Heart left ventricle (tissue), 16 donors: ENCODE measurements at places on chromosomes 6 and 20. TPM values are rescaled to one million over a fixed set of nuclear protein-coding genes. Genes with fewer than 3 reads are reported as not detected.

DNA sequence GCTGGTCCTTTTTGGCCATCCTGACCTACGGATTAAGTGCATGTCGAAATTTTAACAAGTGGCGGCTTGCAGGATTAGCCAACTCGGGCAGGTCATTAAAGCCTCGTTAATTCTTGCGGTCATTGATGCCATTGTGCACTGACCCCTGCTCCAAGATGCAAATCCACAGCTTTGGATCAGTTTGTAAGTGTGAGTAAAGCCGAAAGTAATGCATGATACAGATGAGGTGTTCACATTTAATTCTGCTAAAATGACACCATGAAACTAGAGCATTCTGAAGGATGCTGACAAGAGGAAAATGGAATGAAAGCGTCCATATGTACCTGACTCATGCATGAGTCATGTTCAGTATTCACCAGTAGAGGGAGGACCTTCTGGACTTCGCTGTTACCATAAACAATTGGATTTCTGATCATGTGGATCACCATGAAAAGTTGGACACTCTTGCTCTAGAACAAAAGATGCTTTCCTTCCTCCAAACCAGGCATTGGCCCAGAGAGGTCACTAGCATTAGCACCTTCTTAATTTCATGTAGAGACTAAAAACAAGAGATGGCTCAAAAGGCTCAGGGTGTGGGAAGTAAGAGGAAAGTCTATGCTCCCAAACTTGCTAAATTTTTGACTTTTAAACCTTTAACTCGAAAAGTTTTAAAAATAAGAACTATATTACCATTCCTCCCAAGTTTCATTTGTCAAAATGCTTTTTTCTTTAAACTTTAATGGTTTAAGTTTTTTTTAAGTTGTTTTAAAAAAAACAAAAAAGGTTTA, 48.0 kb downstream of the MUC22 start:
- DNase-seq, result no peak
- no peaks in the 10 kb centered on the region for H3K4me1 ChIP-seq
- H3K36me3 ChIP-seq, result no peaks in the 10 kb centered on the region
- no peak overlapping the region for H3K4me3 ChIP-seq

- no peak overlapping the region for H3K4me3 ChIP-seq
- no peaks in the 10 kb centered on the region for H3K36me3 ChIP-seq
- H3K4me1 ChIP-seq, result peaks cover 5% of the 10 kb centered on the region
- no peaks in the 10 kb centered on the region for H3K27me3 ChIP-seq
- peak overlapping the region; percentile 34 for H3K27ac ChIP-seq
Measured at GRCh38 chr20:3710703-3711483, 1.5 kb downstream of the SIGLEC1 start.

DNA sequence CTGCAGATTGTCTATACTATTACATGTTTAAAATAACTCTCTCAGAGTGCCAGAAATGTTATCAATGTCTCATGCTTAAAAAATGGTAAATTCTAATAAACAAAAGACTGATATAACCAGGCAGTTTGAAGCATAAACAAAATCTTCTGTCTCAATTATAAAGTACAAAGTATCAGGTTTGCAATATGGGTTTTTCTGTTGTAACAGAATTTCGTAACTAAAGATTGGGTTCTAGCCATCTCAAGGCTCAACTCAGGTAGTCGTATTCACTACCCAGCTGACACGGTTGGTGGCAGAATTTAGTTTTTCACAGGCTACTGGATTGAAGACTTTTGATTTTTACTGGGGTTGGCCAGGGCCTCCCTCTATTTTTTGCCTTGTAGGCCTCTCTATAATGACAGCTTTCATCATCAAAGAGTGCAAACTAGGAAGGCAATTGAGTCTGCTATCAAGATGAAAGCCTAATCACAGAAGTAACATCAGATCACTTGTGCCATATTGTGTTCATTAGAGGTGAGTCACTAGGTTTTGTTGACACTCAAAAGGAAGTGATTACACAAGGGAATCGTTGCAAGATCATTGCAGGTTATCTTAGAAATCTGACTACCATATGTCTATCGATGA, 3.6 kb downstream of the CYP39A1 start:
- no peak overlapping the region for H3K4me3 ChIP-seq
- H3K27me3 ChIP-seq, result no peaks in the 10 kb centered on the region
- H3K36me3 ChIP-seq, result no peaks in the 10 kb centered on the region
- peaks cover 6% of the 10 kb centered on the region for H3K4me1 ChIP-seq

DNA sequence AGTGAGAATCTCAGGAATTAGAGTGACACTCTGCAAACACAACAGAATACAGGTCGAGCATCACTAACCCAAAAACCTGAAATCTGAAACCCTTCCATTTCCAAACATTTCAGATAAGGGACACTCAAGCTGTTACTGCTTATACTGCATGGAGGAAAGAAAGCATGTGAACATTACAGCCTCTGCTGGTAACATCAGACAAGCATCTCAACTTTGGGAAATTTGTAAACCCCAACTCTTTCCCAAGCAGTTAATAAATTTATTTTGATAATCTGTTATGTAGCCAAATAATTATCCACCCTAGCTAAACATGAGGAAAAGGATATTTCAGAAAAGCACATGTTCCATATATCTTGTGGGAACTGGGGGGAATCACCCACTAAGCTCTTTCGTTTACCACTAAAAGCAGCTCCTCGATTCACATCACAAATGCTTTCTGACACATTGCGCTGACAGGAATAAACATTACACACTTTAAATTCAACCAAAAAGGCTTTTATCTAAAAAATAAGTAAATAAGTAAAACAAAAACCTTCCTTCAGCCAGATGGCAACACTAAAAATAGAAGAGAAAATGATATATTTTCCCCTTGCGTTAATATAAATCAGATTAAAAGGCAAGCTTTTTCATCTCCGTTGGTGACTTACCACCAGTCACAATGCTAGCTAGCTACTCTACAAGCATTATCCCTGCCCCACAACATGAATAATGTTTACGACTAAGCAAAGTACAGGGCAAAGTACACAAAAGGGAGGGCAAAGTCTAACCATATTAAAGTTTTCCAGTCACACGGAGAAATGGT, 120.8 kb downstream of the MAP7 start:
- H3K4me1 ChIP-seq, result no peaks in the 10 kb centered on the region
- DNase-seq, result no peak
- no peaks in the 10 kb centered on the region for H3K27me3 ChIP-seq
- no peaks in the 10 kb centered on the region for H3K36me3 ChIP-seq
- no peak overlapping the region for H3K4me3 ChIP-seq
- no peak overlapping the region for H3K27ac ChIP-seq

GRCh38 chr6:169589293-169589692, 112.5 kb downstream of the WDR27 start:
- no peak overlapping the region for H3K27ac ChIP-seq
- no peak for DNase-seq
- no peaks in the 10 kb centered on the region for H3K4me1 ChIP-seq
- H3K36me3 ChIP-seq, result no peaks in the 10 kb centered on the region
- H3K27me3 ChIP-seq, result no peaks in the 10 kb centered on the region

GRCh38 chr6:94041945-94042709, 622.8 kb upstream of the EPHA7 start:
- no peak overlapping the region for H3K4me3 ChIP-seq
- no peak for DNase-seq
- H3K27me3 ChIP-seq, result no peaks in the 10 kb centered on the region
- H3K36me3 ChIP-seq, result no peaks in the 10 kb centered on the region

DNA sequence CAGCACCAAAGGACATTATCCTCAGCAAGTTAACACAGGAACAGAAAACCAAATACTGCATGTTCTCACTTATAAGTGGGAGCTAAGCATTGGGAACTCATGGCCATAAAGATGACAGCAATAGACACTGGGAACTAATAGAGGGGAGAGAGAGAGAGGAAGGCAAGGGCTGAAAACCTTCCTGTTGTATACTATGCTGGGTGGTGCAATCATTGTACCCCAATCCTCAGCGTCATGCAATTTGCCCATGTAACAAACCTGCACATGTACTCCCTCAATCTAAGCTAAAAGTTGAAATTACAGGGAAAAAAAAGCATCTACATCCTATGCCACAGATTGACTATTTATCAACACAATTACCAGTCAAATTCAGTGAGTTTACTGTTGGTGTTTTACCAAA, 20.0 kb upstream of the VNN1 start:
- H3K27me3 ChIP-seq, result no peaks in the 10 kb centered on the region
- no peaks in the 10 kb centered on the region for H3K36me3 ChIP-seq
- no peak overlapping the region for H3K4me3 ChIP-seq
- H3K4me1 ChIP-seq, result no peaks in the 10 kb centered on the region
- DNase-seq, result no peak

GRCh38 chr6:100464162-100464851, 414 bp downstream of the SIM1 start:
- DNase-seq, result no peak
- peaks cover 100% of the 10 kb centered on the region for H3K27me3 ChIP-seq
- H3K4me1 ChIP-seq, result peaks cover 11% of the 10 kb centered on the region
- H3K4me3 ChIP-seq, result no peak overlapping the region
- no peaks in the 10 kb centered on the region for H3K36me3 ChIP-seq

- H3K4me3 ChIP-seq, result no peak overlapping the region
- H3K27me3 ChIP-seq, result no peaks in the 10 kb centered on the region
- H3K36me3 ChIP-seq, result no peaks in the 10 kb centered on the region
- no peak for DNase-seq
- no peak overlapping the region for H3K27ac ChIP-seq
Measured at GRCh38 chr6:107400616-107401147, 58.7 kb downstream of the PDSS2 start.

DNA sequence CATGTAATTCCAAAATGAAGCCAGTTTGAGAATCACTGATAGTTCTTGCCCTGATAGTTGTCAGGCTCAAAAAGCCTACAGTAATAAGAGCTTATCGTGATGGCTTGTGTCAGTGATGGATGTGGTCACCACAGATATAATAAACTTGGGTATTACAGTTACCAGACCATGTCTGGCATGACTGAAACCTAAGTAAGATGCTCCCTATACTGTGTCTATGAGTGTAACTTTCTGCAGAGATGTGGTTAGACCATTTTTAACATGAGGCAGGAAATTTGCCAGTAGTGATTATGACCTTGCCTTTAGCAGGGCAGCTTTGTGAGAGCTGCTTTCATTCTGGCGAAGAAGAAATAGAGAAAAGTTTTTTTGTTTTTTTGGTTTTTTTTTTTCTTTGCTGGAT, 90.2 kb downstream of the ANKS1A start:
- H3K36me3 ChIP-seq, result peaks cover 23% of the 10 kb centered on the region
- DNase-seq, result no peak
- no peaks in the 10 kb centered on the region for H3K27me3 ChIP-seq
- no peak overlapping the region for H3K4me3 ChIP-seq

GRCh38 chr20:32672982-32673851, 524 bp downstream of the C20orf203 start:
- DNase-seq, result no peak
- H3K27me3 ChIP-seq, result no peaks in the 10 kb centered on the region
- H3K27ac ChIP-seq, result no peak overlapping the region
- no peaks in the 10 kb centered on the region for H3K36me3 ChIP-seq

EYA2 gene
- 0.44 TPM for total RNA-seq

DNAH8 gene
- total RNA-seq, result not detected

TFAP2D gene
- not detected for total RNA-seq

PGC gene
- total RNA-seq, result not detected

GGT7 gene
- 13.2 TPM for total RNA-seq

MICAL1 gene
- 11.4 TPM for total RNA-seq

RIPPLY2 gene
- not detected for total RNA-seq

SYTL3 gene
- total RNA-seq, result 8.2 TPM

UNC5CL gene
- total RNA-seq, result 0.50 TPM
